Endothelial cell of umbilical vein (primary cell): ENCODE measurements at places on chromosomes 2 and 18.

DNA sequence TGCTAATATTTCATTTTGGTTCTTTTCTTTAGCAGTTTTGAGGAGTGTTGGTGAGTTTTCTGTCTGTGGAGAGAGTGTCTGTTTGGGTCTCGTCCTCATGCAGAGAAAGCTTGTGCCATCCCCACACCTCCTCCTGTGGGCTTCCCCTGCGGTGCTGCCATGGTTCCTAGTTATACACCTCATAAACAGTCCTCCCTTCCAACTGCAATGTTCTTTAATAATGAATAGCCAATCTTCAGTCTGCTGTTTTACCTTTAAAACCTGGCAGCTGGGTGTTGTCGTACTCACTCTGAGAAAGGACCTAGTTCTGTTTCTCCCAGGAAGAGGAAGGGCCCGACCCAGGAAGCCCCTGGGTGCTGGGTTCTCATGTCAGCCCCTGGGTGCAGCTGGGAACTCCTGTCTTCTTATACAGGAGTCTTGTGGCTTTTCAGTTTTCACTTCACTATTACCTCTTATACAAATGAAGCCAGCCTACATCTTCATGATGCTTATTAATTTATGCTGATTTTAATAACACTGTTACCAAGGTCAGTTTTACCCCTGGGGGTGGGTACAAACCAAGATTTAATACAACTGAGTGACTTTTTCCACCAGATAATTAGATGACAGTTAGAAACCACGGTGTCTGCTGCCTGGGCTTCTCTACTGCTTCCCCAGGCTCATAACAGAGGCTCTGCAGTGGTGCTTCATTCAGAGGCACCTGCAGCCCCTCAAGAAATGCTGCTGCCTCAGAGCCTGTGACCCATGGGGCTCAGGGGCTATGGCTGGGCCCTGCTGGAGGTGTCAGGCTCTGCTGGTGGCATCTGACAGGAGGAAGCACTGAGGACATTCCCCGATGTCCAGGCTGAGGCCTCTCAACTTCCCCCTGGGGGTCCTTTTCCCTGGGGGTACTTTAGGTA, 59.1 kb downstream of the COA5 start:
- no peak for DNase-seq

DNA sequence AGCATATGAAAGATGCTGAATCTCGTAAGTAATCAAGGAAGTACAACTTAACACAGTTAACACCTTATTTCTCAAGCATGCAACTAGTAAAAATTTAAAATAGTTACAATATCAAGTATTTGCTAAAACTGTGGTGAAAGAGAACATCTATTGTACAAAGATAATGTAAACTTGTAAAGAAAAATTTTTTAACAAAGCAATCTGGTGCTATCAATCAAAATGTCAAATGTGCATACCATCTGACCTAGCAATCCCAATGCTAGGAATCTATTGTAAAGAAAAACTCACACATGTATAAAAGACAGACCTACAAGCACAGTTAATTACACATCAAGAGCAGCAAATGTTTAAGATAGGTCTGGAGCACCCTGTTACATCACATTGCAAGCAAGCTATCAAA, 90.1 kb downstream of the SLC66A3 start:
- DNase-seq = no peak

GRCh38 chr2:113716291-113716690, 40.2 kb downstream of the SLC35F5 start:
- DNase-seq = no peak

DNA sequence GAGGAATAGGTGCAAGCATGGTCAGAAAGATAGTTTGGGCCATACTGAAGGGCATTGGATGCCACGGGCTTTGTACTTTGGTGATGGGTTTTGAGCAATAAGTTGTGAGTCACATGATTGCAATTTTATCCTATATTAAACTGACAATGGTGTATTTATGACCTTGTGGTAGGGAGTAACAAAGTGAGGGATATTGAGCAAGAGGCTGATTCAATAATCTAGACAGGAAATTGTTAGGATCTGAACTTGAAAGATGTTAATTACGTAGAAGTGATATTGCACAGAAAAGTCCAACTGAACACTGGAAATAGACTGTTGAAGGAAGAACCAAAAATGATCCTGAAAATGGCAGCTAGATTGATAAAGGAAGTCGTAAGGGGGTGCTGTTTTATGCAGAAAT, 46.6 kb upstream of the TCF4 start:
- peak; percentile 3 for DNase-seq

- peak; percentile 92 for DNase-seq
Measured at GRCh38 chr2:216371721-216372702, at the start of gene MARCHF4. Gene MARCHF4 (minus strand): TSS chr2:216372483. CDS start chr2:216370260, 2,223 bp downstream.

GRCh38 chr2:171811245-171811628, 82.8 kb downstream of the SLC25A12 start:
- peak; percentile 61 for DNase-seq

DNA sequence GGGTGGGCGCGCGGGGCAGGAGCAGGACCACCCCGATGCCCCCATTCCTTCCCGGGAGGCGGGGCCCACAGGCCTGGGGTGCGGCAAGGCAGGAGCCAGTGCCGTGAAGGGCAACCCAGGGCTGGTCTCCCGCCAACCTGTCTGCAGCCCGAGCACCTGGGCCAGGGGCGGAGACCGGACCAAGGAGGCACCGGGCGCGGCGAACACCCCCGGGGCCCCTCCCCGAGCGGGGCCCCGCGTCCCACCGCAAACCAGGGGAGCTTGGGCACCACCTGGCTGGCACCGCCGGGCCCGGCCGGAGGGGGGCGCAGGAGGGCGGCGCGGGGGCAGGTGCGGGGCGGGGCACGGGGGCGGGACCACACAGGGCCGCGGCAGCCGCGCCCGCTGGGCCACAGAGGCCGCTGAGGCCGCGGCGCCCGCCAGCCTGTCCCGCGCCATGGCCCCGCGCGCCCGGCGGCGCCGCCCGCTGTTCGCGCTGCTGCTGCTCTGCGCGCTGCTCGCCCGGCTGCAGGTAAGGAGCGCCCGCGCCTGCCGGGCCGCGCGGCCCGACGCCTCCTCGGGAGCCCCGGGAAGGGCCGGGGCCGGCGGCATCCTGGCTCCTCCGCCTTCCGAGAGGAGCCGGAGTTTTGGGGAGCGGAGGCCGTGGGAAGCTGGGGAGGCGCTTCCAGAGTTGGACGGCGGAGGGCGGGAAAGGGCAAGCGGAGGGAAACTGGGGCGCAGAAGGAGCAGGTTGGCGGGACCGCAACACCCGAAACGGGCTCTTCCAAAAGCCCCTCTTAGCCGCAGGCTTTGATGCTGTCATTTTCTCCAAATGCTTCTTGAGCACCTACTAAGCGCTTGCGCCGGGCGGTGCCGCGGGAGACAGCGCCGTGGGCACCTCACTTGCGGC, at the start of gene TNFRSF11A:
TSS of gene TNFRSF11A (plus strand) at position 394 of the 889 bp plus-strand sequence. CDS start at position 437, 43 bp downstream.
- DNase-seq = peak; percentile 30

DNA sequence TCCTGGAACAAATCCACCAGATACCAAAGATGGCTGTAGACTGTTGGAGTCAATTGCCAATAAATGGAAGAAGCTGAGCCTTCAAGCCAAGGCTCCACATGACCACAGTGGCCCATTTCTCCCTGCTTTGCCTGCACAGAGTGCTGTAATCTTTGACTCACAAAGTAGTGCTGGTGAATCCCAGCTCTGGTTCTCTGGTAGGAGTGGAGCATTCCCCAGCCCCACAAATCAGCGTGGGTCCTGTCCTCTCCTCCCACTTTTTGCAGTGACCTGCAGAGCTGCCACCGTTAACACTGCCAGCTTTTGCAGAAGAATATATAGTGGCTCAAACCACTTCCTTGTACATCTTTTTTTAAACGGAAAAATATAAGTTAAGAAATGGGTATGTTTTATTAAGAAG, 93.9 kb downstream of the MGAT5 start:
- no peak for DNase-seq

- peak; percentile 47 for DNase-seq
Measured at GRCh38 chr18:32930695-32931301, 158.0 kb upstream of the KLHL14 start.

GRCh38 chr18:43662657-43663056, 385.4 kb upstream of the SYT4 start:
- no peak for DNase-seq

DNA sequence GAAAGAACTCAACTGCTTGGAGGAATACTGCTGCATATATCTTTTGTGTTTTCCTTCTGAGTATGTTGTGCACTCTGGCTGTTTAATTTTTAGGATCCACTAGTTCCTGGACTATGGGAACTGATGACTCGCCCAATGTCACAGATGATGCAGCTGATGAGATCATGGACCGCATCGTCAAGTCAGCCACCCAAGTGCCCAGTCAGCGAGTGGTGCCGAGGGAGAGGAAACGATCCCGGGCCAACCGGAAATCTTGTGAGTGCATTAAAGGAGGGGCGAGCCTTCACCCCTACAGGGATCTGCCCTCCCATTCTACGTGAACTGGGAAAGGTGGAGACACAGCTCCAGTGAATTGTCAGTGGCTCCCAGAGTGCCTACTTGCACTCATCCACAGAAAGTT, 59.6 kb downstream of the TPGS2 start:
- DNase-seq = no peak

DNA sequence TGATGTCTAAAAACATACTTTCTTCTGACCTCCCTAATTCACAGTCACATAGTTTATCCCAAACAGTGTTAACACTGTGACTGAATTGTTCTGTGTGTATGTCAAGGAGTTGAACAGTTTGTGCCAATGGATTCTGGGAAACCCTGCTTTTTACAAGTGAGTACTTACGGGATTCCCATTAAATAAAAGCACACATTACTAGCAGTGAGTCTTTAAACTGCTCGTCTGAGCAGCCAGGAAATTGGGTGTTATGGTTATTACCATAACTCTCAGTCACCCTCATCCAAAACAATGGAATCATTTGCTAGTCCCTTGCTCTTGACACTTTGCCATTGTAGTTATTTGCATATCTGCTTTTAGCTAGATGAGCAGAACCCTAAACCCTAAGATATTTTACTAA, 209.1 kb downstream of the ZNF385B start:
- no peak for DNase-seq

- no peak for DNase-seq
Measured at GRCh38 chr18:44693030-44693784, 12.5 kb downstream of the SETBP1 start.

DNA sequence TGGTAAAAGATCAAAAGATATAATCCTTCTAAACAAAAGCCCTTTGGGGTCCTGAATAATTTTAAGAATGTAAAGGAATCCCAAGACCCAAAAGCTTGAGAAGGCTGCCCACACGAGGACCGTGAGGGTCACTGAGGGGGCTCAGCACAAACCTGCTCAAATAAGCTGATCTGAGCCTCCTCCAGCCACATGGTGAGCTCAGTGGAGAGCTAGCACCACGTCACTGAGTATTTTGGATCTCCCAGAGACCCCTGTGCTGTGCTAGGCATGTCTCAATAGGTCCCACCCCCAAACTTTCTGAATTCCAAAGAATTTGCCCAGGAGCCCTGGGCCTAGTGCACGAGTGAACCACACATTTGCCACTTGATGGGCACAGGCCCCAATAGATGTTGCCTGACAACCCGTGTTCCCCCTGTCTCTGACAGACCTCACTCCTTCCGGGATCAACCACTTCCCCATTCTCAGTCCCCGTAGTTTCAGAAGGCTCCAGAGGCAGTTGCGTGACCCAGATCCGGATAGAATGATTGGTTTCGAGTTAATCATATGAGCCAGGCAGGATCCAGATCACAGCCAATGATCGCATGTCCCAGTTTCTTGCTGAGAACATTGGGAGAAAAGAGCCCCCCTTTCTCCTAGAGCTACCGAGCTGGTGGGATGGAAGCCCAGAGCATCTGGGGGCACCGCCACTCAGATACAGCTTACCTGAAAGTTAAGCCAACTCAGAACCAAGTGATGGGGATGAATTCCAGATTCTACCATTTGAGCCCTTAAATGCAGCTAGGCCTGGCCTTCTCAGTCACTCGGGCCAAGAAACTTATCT, 203.8 kb downstream of the TNS1 start:
- no peak for DNase-seq

DNA sequence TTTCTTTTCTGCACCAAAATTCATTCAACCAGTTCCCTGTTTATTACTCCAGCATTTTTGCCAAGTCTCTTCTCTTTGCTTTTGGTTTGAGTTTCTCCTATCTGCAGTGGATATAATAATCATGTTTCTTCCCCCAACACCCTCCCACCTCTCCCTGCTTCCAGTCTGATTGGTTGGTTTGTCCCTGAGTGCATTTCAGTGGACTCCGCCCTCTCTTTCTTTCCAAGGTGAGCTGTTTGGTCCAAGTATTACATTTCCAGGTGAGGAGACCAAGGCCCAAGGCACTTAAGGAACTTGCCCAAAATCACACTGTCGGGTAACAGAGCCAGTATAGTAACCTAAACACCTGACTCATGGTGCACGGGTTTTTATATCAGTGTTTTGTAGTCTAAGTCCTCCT, 17.7 kb downstream of the MRO start:
- DNase-seq = no peak

GRCh38 chr2:9655441-9656269, 24.9 kb upstream of the YWHAQ start:
- DNase-seq = peak; percentile 71

DNA sequence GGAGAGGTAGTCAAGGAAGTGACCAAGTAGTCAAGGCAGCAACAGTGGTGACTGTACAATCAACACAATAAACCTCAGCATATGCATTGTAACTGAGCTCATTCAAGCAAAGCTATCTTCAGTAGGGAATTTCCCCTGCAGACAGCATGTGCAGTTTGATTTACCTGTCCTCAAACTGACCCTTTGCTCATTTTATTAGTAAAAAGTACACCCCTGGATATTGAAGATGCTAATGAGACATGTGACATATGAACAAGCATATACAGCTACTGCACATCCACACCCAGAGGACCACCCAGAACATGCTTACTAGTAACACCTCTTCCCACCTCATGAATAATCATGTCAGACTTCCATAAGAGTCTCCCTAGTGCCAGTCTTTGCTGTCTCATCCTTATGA, 15.4 kb downstream of the C2orf81 start:
- DNase-seq = no peak

DNA sequence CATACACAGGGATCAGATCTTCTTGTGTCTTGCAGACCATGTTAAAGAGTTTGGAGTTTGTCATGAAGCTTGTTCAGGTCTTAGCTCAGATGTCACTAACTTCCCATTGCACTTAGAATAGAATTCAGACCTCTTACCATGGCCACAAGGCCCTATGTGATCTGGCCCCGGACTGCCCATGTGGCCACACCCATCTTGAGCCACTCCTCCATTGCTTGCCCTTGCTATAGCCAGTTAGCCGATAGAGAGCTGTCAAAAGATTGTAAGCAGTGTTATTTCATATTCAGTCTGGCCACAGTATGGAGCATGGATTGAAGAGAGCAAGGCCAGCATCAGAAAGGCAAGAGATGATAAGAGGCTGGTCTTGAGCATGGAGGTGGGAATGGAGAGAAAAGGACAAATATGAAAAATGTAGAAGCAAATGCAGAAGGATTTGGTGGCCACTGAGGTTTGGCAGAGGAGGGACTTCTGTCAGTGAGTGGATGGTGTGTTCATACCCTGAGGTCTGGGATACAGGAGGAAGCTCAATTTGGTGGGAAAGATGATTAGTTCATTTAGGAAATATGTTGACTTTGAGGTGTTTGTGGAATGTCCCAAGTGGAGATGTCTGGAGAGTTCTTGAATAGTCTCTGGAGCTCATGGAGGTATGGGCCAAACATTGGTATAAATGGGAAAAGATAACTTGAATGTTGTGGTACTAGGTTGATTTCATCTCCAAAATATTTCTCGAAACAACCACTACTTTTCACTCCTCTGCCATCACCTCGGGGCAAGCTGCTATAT, 10.6 kb downstream of the DGUOK start:
- no peak for DNase-seq

GRCh38 chr2:241224851-241225438, 36.5 kb downstream of the ANO7 start:
- no peak for DNase-seq
